Activated CD4-positive, alpha-beta T cell treated with anti-CD3 and anti-CD28 coated beads for 36 hours (primary cell): ENCODE measurements at places on chromosomes 2 and 18.

DNA sequence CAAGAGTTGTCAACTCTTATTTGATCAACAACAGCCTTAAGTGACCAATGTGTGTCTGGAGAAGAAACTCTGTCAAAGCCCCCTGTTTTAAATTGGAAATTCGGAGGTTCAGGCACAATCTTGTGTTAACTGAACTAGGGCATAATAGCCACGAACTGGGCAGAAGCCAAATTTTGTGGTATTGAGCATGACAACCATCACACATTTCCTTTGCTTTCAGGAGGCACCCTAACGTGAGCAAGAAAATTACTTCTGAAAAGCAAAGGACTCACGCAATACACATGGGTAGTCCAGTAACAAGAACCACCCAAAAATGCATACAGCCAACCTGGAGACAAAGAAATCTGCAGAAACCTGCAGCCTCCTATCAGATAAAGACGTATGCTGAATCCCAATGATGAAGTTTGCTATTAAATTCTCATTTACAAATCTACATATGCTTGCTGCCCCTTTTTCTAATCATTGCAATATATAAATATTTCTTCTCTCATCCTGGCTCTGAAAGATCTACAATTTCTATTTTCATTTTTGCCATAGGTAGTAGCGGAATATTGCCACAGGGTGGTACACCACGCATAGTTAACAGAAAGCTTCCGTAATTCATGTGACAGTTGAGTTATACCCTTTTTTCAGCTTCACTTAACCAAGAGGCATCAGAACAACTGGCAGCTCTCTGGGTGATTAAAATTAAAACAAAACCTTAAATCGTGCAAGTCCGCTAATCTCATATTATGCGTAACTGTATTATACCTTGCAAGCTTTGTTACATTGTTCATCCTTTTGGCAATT is 495.8 kb downstream of the NRXN1 start:
- no peak for DNase-seq

GRCh38 chr2:232568161-232568560 is 17.7 kb downstream of the EIF4E2 start:
- DNase-seq: no peak

GRCh38 chr2:217183471-217183870 is 323.6 kb upstream of the TNP1 start:
- DNase-seq: no peak

DNA sequence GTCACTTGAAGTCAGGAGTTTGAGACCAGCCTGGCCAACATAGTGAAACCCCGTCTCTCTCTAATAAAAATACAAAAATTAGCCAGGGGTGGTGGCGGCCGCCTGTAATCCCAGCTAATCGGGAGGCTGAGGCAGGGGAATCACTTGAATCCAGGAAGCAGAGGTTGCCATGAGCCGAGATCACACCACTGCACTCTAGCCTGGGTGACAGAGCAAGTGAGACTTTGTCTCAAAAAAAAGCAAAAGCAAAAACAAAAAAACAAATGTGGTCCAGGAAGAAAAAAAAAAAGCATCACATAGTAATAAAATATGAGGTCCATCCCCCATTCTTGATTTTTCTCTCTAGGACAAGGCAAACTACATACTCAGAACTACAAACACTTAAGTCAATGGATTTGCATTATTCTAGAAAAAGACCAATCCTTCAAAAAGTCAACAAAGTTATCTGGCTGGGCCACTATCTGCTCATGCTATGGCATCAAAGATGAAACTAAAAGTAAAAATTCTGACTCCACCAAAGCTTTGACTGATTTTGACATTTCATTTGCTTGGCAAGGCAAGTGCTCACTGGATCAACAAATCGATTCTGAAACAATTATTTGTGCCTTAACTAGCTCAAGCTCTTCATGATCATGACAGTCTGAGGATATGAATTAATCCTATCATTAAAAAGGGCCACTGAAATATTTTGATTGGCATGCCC is 28.4 kb downstream of the MEX3C start:
- DNase-seq: no peak

DNA sequence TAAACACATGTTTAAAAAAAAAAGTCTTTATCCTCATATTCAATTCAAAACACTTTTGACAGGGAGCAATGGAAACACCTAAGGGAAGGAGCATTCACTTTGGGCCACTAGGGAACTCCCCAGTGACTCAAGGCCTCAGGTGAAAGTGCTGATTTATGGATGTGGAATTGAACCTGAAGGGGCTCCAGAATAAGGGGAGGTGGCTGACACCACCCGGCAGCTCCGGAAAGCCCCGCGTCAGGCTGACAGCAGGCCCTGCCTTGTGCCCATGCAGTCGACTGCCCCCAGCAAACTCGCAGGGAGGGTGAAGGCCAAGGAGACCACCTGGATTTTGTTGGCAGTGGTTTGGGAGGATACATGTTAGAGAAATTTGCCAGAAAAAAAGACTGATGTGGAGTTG is 275.3 kb upstream of the NCKAP5 start:
- DNase-seq: no peak

DNA sequence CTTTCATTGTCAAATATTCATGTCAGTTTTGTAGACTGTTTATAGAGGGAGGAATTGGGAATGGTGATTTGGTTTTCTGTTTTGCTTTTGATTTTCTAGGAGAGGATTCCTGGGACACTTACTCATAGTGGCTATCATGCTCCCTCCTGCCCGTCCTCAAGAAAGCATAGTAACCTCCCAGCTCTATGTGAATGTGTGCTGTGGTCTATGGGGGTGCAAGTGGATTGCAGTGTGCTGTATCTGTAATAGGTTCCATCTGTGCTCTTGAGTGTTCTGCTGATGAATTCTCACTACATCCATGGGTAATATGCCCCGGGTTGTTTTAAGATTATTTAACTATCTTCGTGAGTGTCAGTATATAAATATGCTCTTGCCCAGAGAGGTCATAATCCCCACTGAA is 811.3 kb downstream of the CNTNAP5 start:
- DNase-seq: no peak

DNA sequence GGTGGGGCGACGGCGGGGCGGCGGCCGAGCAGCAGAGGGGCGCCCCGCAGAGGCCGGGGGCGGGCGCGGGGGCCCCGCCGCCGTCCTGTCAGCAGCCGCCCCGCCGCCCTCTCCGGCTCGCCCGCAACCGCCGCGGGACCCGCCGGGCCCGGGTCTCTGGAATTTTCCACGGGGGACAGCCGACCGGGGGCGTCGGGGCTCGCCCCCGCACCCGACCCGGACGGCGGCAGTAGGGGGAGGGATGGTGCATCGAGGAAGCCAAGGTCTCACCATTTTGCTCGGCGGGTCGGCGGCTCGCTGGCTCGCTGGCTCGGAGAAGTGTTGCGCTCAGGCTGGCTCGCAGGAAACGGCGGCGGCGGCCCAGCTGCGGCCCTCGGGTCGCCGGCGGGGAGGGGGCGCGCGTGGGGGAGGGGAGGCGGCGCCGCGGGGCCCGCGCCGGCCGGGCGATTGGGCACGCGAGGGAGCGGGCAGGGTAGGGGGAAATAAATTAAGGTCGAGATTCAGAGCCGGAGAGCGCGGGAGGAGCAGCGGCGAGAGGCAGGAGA is 405 bp downstream of the PPP3R1 start:
- DNase-seq: peak; percentile 68

- no peak for DNase-seq
These were observed 358.2 kb upstream of the SPRED2 start for GRCh38 chr2:65790676-65790935.

DNA sequence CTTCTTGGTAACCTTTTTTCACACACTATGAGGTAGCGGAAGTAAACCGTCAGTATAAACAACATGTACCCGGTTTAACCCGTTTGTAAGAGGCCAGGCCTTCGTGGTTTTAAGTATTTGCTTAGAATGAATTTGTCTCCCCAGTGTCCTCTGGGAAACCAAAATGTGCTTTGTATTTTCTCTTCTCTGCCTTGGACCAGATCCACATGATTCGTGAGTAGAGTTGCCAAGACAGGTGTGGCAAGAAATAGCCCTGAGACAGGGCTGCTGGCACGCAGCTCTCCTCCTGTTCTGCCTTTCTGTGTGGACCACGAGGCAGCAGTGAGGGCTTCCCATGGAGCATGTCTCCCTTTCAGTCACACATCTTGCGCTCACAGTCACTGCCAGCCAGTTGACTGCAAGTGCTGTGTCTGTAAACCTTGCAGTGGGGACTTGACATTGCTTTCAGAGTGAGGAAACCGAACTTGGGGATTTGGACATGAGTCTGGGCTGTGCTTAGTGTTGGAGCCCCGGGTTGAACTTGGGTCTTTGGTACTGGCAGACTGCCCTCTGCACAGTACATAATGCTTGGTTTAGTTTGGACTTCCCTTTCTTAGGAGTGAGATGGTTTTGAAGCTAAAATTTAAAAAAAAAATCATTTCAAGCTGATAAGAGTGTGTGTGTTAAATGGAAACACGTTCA is 19.1 kb downstream of the BCL2L11 start:
- DNase-seq: no peak
